ENCODE measurements at places on chromosomes 1 and 21. TPM values are rescaled to one million over a fixed set of nuclear protein-coding genes. Genes with fewer than 3 reads are reported as not detected.
A peak's percentile ranks its signal among the peaks of the same experiment; 100 is the strongest.

GRCh38 chr1:180026556-180026955 lies 71.9 kb downstream of the CEP350 start:
- DNase-seq = no peak

- no peak for DNase-seq
These were observed 7.1 kb upstream of the CD101 start for GRCh38 chr1:116994411-116994810.

SPATA21 gene
- not detected for total RNA-seq

DNA sequence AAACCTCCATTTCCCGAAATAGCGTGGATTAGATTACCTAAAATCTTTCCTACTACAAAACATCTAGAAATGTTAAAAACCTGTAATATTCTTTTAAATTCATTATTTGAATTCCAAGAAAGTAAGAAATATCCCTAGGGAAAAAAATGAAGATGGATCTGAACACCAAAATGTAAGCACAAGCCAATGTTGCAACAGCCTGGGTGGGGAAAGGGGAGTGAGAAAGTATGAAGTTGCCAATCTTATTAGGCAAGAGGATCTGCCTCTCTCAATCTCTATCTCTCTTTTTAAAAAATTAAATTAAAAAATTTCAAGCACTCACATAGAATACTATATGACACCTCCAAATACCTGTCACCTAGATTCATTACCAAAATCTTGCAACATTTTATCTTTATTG lies 74.9 kb upstream of the IRF2BP2 start:
- DNase-seq = no peak

- peak; percentile 96 for DNase-seq
These were observed 20.0 kb upstream of the EPHA2 start for GRCh38 chr1:16175610-16176553.

DNA sequence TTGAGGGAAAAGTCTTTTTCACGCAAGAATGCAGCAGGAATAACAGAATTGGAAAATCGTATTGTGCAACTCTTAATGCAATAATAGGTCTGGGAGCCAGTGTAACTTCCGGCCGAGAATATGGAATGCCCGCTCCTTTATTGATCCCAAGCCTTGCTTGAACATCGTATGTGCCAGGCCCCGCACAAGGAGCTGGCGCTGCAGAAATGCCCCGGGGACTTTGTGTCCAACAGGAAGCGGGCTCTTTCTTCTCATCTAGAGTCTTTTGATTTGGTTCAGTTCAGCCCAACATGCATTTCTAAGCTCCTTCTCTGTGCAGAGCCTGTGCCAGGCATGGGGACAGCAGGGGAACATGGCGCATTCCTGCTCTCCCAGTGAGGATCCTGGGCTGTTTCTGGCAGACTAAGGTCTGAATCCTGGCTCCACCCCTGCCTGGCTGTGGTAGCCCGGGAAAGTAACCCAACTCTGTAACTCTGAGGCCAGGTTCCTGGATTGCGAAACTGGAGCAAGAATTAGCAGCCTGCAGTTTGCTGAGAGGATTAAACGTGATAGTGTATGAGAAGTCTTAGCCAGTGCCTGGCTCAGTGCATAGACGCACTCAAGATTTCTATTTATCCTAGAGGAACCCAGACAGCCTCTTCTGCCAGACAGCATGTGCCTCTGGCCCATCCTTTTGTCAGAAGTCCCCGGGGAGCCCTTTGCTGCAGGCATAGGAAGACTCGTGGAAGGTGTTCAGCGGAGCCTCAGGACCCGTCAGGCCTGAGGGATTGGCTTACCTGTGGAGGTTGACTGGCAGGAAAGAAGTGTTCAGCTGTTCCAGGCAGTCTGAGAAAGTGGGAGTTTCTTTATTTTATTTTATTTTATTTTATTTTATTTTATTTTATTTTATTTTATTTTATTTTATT lies 987 bp upstream of the CDCP2 start:
- DNase-seq = no peak

DNA sequence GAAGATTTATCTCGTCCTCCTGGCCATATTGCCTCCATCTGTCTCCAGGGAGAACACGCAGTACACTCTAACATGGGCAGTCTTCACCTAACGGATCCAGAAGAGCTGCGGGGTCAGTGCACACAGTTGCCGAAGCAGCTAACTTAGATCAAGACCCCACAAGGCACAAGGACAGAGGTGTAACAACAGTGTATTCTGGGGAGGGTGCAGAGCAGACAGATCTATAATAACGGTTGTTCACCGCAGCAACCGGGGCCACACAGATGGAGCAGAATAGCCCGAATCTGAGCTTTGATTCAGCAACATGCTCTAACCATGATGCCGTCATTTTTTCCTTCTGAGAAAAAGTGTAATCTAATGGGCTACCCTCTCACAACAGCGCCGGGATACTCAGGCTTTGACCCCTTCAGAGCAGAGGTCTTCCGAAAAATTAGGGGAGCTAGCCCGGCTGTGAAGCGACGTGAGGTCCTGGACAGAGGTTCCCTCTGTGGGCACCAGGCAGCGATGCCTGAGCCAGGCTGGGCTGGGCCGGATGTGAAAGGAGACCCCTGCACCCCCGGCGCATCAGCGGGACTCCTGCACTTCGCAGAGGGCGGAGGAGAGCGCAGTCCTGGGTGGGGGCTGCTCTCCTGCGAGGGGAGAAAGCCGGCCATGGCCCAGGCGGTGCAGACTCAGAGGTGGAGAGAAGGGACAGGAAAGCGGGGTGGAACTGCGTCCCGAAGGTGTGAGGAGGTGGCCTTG lies 57.5 kb downstream of the BCL9 start:
- no peak for DNase-seq

DNA sequence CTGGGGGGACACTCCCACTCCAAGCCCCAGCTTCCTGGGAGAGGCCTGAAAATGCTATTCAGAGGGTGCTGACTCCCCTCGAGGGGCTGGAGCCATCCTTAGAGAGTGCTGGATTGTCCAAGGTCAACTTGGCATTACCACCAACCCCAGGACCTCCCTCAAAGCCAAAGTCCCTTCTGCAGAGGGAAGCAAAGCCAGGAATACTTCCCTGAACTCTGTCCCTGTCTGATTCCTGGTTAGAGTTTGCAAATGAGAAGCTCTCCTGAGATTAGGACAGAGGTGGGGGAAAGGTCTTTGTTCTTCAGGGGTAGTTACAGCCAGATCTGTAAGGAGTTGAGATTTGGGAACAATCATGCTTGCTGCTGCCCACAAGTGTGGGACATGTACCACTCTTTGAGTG lies 45.3 kb downstream of the TLR5 start:
- DNase-seq = no peak

DNA sequence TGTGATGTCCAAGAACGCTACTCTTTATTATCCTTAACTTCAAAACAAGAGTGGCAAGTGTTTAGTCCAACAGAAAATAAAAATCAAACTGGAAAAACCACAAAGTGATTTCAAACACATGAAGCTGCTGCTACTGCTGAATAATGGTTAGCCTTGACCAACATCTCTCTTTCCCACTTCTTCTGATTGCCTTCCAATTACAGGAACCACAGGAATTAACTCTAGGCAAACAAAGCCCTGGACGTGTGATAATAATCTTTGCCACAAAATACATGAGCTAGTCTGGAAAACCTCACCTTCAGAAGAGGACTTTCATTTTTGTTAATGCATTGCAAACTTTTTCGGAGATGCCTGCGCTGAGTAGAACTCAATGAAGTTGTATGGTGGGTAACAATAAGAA lies 48.6 kb upstream of the COL11A1 start:
- DNase-seq = no peak

- DNase-seq = no peak
These were observed 259.1 kb downstream of the NFIA start for GRCh38 chr1:61341426-61341825.

GRCh38 chr21:43588957-43589356 lies 70.3 kb downstream of the HSF2BP start:
- DNase-seq = no peak

IGSF3 gene
- 51.7 TPM for total RNA-seq

- DNase-seq = peak; percentile 98
These were observed at the start of gene CTPS1 for GRCh38 chr1:40979241-40980067. CTPS1 (plus strand) TSS chr1:40979696; CDS start chr1:40983291, 3,595 bp downstream.

- no peak for DNase-seq
These were observed 34.7 kb downstream of the PTPRU start for GRCh38 chr1:29270929-29271521.

GRCh38 chr1:242639104-242639503 lies 114.6 kb upstream of the PLD5 start:
- no peak for DNase-seq

DNA sequence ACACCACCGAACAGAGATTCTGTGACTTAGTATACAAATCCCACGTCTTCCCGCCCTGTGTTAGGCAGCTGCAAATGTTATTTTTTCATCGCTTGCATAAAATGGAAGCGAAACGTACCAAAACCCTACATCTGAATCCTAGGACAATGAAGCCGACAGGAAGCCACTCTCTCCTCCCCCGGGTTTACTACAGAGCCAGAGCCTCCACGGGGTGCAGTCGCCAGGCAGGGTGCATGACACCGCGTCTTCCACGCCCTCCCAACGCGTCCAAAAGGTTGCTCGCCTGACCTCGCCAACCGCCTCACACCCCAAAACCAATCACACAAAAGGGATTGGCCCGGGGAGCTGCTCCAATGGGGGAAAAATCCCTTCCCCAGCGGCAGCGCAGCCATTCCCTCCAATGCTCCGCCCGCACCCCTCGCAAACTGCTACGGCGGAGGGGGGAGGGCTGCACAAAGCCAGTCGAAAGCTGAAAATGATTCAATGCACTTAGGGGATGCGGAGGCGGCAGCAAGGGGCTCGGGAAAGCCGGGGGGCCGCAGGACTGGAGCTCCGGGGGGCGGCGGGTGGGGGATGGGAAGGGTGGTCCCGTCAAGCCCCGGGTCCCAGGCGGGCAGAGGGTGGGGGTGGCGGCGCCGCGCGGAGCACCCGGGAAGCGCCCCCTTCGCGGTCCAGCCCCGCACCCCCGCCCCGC lies 701 bp downstream of the CEP170 start:
- no peak for DNase-seq

TRIM58 gene
- total RNA-seq = 1.5 TPM

CLCA1 gene
- not detected for total RNA-seq

CA14 gene
- not detected for total RNA-seq

KRTAP19-1 gene
- not detected for total RNA-seq

DNA sequence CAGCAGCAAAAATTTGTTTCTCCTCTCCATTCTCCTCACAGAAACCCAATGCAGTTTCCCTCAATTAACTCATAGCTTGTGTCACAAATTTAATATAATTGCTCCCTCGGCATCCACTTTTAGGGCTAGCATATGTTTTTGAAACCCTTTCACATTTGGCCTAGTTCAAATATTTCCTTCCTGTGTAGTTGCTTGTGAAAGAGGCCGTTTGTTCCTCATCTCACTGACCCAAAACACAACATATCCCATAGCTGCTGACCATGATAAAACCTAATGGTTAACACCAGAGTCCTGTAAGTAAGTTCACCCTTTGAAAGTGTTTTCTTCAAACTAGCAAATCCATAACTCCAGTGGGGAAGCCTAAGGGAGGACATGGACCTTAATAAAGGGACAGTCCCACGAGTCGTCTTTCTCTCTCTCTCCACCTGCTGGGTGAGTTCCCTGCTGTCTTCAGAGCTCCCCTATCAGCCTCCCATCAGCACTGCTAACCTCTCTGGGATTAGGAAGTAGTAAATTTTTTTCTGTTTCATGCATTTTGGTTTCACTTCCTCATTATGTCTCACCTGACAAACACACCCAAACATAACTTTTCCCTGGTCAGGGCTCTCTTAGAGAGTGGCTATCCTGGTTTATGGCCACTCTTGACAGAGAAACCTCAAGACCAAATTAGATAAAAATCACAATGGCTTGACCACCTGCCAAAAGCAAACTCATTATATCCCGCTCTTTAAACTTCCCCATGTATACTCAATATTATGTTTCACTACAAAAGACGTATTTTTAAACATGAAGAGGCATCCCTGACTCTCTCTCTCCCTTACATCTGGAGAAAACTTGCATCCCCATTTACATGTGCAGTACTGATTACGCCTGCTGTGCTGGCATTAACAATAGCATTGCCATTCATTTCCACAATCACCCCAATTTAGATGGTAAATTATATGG lies 177.7 kb upstream of the HP1BP3 start:
- no peak for DNase-seq

S1PR1 gene
- not detected for total RNA-seq

NID1 gene
- 149 TPM for total RNA-seq

TNFSF4 gene
- total RNA-seq = 0.57 TPM

ARHGEF19 gene
- total RNA-seq = 9.5 TPM

Data from osteocyte (in vitro differentiated cells).